ENCODE measurements at places on chromosomes 1 and 21.

DNA sequence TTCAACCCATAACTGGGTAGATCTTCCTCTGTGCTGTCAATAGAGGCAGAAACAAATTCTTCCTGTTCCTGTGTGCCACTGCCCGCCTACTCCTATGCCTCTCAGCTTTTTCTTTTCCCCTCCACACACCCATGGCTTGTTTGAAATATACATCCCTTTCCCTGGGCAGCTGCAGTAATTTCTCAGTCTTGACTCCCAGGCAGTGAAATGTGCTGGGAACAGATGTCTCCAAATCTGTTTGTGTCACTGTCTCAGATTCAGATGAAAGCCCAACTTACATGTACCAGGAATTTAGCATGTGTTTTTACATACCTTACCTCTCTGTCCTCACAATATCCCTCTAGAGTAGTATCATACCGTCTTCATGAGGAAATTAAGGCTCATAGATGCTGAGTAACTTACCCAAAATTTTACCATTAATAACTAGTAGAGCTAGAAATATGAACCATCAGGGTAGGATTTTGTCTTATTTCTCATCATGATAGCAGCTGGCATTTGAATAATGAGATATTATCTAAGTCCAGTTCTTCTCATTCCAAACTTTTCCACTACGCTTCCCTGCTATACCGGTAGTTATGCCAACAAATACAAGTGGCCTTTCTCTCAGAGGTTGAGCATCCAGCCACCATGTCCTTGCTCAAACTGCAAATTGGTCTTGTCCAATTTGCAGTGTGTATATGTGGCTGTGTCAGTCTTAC, 4.7 kb upstream of the VASH2 start:
- DNase-seq: no peak

GRCh38 chr1:116474921-116475849, 95.6 kb downstream of the CD58 start:
- DNase-seq: no peak

- no peak for DNase-seq
These were observed 59.4 kb downstream of the EPB41 start for GRCh38 chr1:28973596-28974421.

DNA sequence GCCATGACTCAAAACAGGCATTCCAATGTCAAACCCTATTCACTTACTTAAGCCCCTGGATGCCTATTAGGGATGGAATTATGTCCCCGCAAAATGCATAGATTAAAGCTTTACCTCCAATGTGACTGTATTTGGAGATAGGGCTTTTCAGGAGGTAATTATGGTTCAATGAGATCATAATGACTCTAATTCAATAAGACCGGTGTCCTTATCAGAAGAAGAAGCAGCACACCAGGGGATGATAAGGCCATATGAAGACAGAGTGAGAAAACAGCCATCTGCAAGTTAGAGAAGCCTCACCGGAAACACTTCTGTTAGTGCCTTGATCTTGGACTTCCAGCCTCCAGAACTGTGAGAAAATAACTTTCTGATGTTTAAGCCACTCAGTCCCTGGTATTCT, 1131.8 kb upstream of the TMPRSS15 start:
- DNase-seq: no peak

DNA sequence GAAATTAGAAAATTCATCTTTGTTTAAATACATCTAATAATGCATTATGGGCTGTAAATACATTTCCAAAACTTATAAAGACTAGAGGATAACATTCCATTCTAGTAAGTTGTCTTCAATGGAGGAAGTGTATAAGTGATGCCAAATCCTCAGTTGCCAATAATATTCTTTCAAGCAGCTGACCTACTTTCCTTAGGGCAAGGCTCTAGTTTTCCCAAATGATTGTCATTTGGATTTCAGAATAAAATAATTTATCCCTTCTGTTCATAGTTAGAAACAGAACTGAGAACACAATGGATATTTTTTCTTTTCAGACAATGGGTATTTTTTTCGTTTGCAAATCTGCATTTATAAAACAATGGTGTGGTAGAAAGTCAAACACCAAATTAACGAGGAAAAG, 354.9 kb upstream of the ADAMTS5 start:
- DNase-seq: no peak

DNA sequence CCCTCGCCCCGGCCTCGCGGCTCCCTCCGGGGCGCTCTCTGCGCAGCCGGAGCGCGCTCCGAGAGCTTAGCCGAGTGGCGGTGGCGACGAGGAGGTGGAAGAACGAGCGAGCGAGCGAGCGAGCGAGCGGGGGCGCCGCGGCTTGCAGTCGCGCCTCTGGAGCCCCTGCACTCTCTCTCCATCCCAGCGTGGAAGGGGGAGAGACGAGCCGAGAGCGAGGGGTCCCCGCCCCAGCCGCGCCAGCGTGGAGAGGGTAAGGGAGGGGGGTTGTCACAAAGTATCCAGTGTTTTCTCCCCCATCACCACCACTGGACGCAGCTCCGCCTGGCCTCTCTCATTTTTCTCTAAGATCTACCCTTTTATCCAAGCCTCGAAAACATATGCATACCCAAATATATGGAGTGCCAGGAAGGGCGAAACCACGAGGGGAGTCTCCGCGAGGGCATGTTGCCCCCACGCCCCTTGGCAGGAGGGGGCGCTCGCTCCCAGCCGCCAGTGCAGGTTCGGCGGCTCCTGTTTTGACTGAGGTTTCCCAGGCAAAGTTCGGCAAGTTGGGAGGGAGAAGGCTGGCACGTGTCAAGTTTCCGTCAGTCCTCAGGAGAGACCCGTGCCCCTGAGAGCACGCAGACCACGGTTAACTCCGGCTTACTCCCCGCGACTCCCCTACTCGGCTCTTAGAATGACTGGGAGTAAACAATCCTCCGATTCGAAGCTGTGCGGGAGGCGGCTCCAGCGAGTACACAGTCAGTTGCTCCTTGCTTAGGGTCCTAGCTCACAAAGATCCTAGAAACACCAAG, 569 bp upstream of the DAB1 start:
- peak; percentile 36 for DNase-seq

GRCh38 chr1:198295971-198296370, 139.2 kb downstream of the NEK7 start:
- no peak for DNase-seq

DNA sequence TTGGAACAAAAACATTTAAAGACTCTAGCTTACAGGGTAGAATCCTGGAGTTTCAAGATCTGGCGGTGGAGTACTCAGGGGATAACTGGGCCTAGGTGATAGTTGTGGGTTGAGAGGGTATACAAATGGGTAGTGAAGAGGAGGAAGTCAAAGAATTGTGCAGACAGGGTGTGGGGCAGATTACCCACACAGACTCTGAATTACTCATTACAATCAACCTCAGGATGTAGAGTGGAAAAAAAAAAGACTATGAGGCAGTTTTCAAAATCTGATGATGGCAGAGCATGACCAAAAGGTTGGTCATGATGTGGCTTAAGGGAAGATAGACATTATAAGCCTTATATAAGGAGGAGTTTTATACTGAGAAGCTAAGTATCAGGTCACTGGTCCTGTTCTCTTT, 44.1 kb upstream of the GLIS1 start:
- DNase-seq: no peak

GRCh38 chr1:12182410-12182984, 15.7 kb downstream of the TNFRSF1B start:
- no peak for DNase-seq

DNA sequence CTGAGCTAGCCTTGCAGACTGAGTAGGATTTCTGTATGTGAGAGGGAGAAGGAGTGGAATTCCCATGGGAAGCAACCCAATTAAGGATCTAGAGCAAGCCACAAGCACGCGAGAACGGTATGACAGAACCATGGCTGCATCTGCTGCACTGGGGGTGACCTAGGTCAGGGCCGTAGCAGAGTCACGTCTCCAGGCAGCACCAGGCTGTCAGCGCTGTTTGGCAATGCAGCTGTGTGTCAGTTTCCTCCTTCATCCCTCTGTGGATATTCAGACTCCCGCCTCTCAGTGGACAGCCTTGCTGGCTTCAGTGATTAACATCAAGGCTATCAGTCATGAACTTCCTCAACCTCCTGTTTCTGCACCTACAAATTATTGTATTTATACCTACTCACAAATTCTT, 118.1 kb upstream of the PPP2R5A start:
- no peak for DNase-seq

GRCh38 chr1:178183796-178184195, 89.9 kb downstream of the RASAL2 start:
- no peak for DNase-seq

DNA sequence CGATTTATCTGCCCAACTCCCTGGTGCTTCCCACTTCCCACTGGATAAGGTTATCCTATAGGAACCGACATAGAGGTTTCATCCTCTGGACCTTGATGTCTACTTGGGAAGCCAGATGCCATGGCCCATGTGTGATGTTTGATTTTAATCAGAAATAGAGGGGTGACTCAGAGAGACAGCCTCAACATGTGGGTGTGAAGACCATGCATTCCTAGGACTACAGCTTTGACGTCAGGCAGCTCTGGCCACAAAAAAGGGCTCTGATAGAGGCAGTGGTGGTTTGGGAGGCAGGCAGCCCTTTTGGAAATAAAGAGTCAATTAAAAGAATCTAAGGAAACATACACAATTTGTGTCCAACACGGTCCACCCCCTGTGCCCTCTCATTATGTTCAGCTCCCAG, 5.2 kb upstream of the SH2D2A start:
- DNase-seq: no peak

GRCh38 chr1:186374303-186375151, 526 bp downstream of the TPR start:
- DNase-seq: peak; percentile 33

- no peak for DNase-seq
These were observed 72.2 kb downstream of the PHTF1 start for GRCh38 chr1:113686891-113687618.

- no peak for DNase-seq
These were observed 1.3 kb downstream of the TACSTD2 start for GRCh38 chr1:58575551-58576324.

- DNase-seq: peak; percentile 74
These were observed 30.0 kb upstream of the ACP6 start for GRCh38 chr1:147700042-147701006.

DNA sequence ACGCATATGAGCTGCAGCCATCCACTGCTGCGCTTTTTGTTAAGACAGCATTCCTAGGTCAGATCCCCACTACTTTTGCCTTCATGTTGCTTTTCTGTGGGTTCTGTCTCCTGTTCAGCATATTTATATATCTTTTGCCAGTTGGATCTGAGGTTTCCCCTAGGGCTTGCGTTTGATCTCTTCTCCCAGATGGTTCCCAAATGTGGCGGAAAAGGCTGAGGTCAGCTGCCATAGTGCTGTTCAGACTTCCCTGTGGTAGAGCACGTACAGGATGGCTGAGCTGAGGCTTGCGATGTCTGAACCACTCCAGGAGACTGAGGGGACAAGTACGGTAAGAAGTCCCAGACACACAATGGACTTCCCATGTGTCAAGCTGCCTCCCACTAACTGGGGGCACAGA, 39.8 kb downstream of the COL6A1 start:
- DNase-seq: no peak

- DNase-seq: no peak
These were observed 30.7 kb downstream of the CD58 start for GRCh38 chr1:116540088-116540487.

- DNase-seq: no peak
These were observed 37.8 kb downstream of the SETD4 start for GRCh38 chr21:36022427-36023091.

- DNase-seq: no peak
These were observed 564 bp downstream of the CTPS1 start for GRCh38 chr1:40980068-40980452.

DNA sequence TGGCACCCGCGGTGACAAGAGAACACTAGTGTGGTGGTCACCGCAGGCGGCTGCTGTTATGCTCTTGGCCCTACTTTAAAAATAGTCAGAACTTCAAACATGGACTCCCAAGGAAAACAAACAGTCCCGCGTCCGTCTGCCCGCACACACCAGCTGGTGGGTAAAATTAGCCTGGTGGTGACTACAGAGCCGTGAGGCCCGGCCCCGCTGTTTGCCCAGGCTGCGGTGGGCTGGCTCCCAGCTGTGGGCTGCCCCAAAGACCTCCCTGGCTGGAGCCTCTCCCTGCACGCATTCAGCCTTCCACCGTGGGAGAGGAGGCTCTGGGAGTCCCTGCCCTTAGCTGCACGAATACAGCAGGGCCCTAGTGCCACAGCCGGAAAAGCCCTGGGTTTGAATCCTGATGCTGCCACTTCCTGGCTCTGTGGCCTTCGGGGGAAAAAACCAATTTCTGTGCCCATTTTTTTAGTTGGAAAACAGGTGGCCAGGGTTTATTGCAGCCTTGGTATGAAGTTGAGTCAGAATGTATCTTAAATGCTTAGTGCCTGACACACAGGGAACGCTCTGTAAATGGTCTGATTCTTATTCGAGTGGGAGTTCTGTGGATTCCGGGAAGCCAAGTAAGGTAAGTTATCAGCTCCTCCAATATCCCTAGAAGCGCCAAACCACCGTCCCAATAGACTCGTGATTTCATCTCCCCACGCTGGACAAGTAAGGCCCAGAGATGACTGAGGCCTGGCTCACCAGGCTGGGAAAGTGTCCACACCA, 58.2 kb downstream of the ALPL start:
- no peak for DNase-seq

- DNase-seq: no peak
These were observed 60.1 kb downstream of the PRKCZ start for GRCh38 chr1:2110191-2110737.

GRCh38 chr1:72936151-72936740, 653.9 kb upstream of the NEGR1 start:
- DNase-seq: no peak

DNA sequence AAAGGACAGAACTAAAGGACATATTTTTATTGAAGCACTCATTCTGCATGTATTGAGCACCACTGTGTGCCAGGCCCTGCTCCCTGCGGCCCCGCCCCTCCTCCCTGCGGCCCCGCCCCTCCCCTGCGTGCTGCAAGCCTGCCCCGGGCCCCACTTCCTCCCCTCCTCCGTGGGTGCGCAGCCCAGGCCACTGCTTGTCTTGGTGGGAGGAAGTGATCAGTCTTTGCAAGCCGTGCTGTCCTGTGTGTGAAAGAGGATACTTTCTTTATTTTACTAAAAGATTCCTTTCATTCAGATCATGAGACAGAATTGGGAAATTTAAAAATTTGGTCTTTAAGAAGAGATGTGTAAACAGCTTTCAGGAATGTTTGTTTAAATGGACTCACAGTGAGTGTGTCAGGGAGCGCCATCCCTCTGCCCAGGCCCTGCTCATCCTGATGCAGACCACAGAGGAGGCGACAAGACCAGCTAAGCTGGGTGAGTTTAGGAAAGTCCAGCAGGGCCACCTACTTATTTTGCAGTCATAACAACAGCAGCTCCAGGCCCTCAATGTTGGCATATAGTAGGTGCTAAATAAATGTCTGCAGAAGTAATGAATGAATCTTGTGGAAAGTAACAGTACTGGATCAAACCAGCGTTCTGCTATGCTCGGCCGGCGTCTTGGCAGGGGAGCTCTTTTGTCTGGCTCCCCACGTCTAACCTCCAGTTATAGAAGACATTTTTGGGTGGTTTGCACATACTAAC, 88.3 kb upstream of the SELENON start:
- DNase-seq: no peak

DNA sequence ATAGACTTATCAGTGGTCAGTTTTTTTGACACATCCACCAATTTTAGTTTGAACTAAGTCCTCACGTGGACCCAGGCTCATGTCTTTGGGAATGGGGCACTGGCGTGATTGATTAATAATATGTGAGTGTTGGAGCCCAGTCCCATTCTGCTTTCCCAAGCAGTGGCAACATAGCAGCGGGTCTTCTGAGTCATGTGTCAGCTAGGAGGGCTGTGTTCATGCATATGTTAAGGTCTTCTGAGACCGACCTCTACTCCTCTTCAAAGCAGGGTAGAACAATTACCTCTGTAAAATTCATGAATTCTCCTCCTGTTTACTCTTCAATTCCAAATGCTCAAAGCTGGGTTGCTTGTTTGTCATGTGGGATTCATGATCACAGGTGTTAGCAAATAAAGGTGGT, 291.3 kb downstream of the CAMTA1 start:
- no peak for DNase-seq

GRCh38 chr1:241531195-241532161, 700 bp upstream of the KMO start:
- no peak for DNase-seq
